ENCODE measurements at places on chromosomes 2 and 18.
A peak's percentile ranks its signal among the peaks of the same experiment; 100 is the strongest.

DNA sequence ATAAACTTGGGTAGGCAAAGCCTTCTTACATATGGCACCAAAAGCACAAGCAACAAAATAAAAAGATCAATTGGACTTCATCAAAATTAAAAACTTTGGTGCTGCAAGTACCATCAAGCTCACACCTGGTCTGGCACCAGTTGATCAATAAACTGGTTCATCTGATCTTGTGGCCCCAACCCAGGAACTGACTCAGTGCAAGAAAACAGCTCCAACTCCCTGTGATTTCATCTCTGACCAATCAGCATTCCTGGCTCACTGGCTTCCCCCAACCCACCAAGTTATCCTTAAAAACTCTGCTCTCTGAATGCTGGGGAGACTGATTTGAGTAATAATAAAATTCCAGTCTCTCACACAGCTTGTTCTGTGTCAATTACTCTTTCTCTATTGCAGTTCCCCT, 8.4 kb downstream of the EPG5 start:
- DNase-seq = no peak

GRCh38 chr2:149098701-149099100, 60.2 kb downstream of the LYPD6B start:
- no peak for DNase-seq

- DNase-seq = no peak
These were observed 71.0 kb upstream of the SRD5A2 start for GRCh38 chr2:31651736-31652135.

DNA sequence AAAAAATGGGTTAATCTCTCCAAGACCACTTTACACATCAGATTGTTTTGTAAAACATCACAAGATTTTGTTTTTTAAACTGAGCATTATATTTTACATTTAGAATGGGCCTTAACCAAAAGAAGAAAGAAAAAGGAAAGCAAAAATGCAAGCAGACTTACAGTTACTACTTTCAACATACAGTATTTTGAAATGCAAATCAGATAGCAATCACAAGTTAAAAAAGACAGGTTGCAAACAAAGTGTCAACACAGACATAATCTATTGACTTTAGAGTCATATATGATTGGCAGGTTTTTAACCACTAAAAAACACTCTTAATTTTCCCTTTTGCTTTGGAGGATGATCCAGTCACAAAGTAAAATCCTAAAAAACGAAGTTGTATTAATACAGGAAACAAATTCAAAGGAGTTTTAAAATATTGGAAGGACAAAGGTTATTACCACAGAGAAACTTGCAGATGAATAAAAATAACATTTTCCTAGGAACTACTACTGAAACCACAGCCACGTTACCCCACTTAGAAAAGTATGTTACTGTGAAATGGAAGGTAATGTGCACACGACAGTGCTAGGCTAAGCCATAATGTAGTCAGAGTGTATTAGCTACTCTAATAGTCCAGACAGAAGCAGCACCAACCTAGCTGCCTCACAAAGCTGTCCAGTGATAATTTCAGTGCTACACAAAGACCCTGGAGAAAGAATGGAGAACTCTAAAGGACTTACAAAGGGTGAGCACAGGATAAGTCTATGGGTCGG, 22.9 kb downstream of the DARS1 start:
- DNase-seq = no peak

DNA sequence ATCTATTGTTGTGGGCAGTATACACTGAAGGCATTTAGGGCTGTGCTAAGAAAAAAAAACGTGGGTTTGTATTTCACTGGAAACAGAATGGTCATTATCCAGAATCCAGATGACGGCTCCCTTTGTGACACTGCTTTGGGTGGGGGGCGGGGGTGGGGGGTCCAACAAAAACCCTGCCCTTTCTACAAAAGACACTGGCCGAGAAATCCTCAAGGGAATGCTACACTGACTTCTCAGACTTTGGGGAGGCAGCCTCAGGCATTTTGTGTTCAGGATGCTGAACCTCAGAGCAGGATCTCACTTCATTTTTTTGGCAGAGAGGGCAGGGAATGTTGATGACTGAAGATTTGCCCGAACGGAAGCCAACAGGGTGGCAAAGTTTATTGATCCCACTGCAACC, 417.1 kb downstream of the HRH4 start:
- no peak for DNase-seq

DNA sequence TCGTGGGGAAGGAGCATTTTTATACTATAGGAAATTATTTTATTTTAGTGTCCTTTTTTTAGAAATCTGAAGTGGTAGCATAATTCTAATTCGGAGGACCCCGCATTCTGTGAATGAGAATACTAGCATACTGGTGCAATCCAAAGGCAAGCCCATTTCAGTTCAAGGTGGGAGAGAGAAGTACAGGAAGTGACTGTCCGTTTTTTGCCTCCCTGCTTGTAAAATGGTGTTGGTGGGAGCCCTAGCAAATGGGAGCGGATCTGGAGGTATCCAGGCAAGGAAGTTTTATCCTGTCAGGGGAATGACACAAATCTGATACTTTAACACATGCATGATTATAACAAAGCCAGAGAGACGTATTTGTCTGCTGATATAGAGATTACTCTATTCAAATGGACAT, 141.7 kb downstream of the ESCO1 start:
- no peak for DNase-seq

DNA sequence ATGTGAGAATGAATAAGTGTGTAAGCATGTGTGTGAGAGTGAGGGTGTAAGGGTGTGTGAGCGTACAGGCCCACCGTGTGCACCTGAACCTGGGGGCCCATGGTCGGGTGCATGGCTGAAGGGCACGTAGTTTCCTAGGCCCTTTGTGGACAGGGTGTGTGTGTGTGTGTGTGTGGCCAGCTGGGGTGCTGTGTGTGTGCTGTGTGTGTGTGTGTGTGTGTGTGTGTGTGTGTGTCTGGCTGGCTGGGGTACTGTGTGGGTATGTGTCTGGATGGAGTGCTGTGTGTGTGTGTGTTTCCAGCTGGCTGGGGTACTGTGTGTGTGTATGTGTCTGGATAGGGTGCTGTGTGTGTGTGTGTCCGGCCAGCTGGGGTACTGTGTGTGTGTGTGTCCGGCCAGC, 2.0 kb downstream of the SFTPB start:
- DNase-seq = no peak

GRCh38 chr2:165863810-165864261, 69.8 kb upstream of the GALNT3 start:
- no peak for DNase-seq

- no peak for DNase-seq
These were observed 43.4 kb upstream of the SMAD7 start for GRCh38 chr18:48994044-48994651.

DNA sequence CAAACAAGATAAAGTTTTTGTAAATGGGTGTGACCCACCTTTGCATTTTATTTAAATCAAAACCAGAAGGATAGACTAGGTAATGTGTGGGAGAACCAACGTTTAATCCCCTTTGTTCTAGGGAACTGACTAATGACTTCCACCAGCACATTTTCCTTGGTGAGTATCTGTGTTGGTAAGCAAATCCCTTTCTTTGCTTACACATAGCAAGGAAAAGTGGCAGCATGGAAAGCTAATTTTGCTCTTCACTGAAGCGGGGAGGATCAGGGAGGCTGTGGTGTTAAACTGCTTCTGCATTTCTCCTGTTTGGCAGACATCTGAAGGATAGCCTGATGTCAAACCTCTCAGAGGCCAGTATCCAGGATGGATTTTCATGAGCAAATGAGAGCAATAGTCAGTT, 331.1 kb downstream of the PTPRM start:
- DNase-seq = no peak

DNA sequence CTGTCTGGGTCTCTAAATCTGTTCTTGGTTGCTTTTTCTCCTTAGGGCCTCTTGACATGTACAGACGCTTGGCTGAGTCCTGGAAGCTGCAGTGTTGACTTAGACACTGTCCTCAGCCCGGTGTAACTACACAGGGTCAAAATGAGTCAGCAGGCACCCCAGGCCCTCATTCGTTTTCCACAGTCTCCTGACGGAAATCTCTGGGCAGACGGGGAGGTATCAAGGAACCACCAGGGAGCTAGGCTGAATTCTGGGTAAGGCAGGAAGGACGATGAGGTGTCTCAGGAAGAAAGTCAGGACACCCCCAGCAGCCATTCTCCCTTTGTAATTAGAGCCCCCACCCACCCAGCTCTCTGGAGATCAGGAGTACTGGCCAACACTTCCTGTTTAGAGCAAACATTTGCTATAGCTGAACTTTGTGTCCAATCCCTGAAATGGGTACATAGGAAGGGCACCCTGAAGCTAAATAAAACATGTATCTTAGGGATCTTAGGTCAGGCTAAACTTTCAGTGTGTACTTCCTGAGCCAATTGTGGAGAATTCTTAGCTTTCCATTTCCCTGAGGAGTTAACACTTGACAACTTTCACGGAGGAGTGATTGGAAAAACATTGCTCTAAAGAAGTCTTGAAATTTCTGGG, 23.9 kb upstream of the EPAS1 start:
- DNase-seq = no peak

DNA sequence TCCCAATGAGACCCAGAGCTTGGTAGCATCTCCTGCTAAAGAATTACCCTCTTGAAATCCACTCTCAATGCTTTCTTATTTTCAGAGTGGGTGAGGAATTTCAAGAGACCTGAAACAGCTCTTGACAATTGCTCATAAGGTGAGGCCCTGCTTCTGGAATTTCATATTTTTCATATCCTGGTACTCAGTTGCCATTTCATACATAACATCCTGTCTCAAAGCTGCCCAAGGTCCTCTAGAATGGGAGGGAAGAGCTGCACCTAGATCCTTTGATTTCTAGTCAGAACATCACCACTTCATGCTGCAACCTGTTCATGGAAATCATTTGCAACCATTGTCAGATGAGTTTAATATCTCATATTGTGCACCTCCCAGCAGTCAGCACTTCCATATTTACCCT, 404.8 kb upstream of the GALNT5 start:
- no peak for DNase-seq

GRCh38 chr18:75223687-75224347, 13.2 kb downstream of the TSHZ1 start:
- peak; percentile 84 for DNase-seq

DNA sequence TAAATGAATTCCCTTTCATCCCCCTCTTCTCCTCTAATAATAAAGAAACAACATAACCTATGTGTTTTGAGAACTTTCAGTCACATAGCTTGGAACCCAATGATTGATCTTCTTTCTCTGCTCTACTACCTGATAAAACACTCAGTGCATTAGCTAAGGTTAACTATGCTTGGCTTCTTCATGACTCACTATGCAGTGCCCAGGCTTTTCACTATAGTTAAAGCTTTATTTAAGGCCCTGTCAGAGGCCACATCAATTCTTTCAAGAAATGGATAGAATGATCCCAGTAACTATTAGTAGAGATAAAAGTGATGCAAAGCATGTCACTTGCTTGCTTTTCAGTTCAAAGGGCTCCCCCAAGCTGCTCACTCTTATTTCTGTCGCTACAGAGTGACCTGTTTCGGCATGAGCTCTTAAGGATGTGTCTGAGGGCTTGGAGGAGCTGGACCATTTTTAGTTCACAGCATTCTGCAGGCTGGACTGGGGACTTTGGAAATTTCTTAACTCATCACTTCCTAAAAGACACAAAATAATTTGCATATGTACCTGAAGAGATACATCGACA, 384.0 kb downstream of the LRRTM1 start:
- no peak for DNase-seq

- DNase-seq = no peak
These were observed 9.9 kb downstream of the CNTNAP5 start for GRCh38 chr2:124035001-124035400.

- no peak for DNase-seq
These were observed 114.4 kb downstream of the SMAD7 start for GRCh38 chr18:48836231-48836805.

DNA sequence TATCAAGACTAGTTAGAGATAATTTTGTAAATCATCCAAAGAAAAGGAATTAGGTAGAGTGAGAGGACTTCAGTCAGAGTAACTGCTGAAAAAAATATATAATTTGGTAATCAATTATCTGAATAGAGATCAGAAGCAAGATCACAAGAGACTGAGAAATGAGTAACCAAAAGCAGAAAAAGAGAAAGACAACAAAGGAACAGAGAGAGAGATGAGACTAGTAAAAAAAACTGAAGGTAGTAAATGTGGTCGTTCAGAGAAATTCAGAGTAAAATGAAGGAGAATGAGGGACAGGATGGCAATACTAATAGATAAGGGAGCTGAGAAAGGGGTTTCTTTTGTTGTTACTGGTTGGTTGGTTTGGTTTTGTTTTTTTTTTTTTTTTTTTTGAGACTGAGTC, 16.5 kb downstream of the STRN start:
- no peak for DNase-seq

GRCh38 chr2:96556441-96557330, 20.1 kb downstream of the ARID5A start:
- peak; percentile 94 for DNase-seq

DNA sequence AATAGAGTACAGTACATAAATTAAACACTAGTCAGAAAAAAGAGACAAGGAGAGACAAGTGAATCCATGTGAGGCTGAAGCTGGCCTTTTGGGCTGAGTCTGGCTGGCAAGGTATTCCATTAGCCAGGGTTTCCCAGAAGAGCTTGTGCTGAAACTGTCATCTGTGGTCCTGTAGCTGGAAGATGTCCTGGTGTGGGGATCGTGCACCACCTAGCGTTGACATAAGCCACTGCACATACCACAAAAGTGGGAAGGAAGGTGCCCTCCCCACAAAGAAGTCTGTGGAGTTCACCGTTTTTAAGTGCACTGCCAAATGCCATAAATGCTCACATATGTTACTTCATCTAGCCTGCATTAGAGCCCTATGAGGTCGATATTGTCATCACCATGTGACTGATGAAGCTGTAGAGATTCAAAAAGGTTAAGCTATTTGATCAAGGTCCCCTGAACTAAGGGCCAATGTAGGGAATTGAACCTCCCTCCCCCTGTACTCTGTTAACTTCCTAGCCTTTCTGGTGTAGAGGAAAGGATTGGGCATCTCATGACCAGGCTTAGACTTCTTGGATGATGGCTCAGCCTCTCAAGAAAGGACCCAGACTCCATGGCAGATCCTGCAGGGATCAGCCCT, 31.9 kb upstream of the GALNT14 start:
- DNase-seq = peak; percentile 15

DNA sequence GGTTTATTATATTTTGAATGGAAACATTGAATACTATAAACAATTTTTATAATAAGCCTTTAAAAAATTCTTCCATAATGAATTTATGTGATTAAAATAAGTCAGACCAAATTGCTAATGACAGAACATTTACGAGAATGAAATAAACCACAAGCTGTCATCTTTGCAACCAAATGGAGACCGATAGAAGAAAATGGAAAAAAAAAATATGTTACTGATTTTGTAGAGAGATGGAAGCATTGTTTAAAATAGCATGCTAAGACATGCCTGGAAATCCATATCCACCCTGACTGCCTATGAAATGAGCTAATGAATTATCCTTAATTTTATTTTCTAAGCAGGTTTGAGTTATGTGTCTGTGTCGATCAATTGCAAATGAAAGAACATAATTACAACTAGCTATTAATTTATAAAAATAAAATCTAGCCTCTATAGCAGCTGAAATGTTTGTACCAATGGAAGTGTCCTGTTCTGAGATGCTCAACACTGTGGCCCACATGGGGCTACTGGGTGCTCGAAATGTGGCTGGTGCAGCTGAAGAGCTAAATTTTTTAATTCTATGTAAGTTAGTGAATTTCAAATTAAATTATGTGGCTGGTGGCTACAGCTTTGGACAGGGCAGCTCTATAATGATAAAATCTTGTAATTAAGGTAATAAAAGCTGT, 832.8 kb downstream of the RNF144A start:
- no peak for DNase-seq
